Cerebellar nuclear complex (tissue), 1 donor: ENCODE measurements at places on chromosomes 13 and 19.

DNA sequence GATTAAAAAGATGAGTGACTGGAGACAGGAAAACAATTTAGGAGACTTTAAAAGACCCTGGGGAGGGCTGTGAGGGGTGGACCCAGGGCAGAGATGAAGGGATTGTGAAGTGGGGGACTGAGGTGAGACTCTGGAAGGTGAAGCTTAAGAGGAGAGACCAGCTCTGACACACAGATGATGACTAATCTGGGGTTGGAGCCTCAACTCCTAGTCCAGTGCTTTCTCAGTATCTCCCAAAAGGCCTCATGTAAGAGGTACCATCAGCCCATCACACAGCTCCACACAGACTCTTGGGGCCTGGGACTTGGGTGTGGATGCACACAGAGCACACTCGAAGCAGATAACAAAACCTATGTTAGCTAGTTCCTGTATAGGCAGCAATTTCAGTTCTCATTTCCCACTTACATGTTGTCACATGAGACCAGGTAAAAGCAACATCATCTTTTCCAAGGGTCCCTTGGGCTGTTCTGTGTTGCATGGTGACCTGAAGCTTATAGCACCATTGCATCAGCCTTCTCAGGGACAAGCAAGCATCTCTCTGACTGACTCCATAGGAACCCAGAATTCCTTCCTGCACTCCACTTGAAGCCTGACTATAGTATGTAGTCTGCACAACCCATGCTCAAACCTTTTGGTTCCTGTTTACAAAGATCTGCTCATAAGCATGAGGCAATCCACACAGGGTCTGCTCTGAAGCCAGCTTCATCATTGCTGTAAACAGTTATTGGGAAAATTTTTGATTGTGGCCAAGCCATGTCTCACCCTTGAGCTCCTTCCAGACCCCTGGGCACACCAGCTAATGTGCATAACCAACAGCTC is 88.6 kb upstream of the MYCBP2 start:
- no peak for DNase-seq

DNA sequence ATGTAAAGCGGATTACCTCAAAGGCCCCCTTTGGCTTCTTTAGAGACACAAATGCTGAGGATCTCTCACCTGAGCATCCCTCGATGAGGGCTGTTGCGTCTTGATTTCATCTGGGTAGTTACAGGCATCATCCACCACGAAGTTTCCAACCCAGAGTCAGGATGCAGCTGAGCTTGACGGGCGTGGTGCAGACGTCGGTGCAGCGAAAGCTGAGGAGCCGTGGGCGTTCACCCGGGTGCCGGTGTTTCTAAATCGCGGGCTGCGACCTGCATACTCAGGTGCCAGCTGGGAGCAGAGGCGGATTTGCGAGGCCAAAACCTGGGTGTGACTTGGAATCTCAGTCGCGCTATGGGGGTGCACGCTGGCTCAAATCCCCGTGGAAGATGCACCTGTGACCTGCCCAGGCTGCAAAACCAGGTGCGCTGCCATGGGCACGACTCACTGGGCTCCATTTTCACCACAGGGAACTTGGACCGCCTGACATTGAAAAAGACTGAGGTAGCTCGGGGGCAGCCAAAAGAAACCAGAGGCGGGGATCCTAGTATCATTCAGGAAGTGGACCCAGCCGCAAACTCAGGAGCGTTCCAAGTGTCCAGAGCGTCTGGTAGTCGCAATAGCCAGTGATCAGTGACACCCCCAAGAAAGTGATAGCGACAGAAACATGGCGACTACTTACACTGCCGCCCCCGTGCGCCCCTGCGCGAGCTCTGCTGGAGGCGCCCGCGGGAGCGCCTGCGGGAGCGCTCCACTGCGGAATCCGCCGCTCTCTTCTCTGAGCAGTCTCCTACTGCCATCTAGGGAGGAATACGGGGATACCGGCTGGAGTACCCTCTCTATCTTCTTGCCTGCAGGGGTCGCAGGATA is 36.4 kb upstream of the IGFL4 start:
- DNase-seq = no peak

- no peak for DNase-seq
These were observed 35.9 kb upstream of the MAB21L1 start for GRCh38 chr13:35512271-35512920.

DNA sequence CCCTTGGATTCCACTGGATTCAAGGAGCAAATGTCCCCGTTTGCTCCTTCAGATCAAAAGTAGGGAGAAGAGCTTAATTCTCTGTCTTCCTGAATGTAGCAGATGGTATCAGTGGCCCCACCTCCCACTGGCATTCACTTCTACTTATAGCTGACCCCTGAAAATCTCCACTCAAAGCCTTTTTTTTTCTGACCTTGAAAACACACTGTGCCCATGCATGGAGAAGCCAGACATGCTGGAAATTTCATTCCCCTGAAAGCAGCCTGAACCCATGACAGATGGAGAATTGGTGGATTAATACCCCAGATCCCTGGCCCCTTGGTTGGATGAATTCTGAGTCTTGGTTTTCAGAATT is 76.6 kb upstream of the UBAC2 start:
- DNase-seq = no peak

DNA sequence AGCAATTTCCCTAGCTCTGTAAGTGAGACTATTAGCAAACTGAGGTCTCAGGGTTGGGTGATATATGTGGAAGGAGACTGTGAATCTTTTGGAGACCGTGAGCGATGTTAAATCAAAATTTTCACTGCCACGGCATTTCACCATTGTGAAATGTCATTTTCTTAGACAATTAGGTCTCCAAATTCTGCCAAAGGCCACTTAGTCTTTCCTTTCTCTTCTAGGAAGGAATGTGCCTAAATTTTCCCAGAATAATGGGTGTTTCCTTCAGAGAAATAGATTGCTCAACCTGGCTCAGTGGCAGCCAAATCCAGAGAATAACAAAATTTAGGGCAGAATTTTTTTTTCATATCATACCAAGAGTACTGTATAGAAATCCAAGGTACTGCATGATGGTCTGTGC is 64.5 kb upstream of the SCEL start:
- DNase-seq = no peak

DNA sequence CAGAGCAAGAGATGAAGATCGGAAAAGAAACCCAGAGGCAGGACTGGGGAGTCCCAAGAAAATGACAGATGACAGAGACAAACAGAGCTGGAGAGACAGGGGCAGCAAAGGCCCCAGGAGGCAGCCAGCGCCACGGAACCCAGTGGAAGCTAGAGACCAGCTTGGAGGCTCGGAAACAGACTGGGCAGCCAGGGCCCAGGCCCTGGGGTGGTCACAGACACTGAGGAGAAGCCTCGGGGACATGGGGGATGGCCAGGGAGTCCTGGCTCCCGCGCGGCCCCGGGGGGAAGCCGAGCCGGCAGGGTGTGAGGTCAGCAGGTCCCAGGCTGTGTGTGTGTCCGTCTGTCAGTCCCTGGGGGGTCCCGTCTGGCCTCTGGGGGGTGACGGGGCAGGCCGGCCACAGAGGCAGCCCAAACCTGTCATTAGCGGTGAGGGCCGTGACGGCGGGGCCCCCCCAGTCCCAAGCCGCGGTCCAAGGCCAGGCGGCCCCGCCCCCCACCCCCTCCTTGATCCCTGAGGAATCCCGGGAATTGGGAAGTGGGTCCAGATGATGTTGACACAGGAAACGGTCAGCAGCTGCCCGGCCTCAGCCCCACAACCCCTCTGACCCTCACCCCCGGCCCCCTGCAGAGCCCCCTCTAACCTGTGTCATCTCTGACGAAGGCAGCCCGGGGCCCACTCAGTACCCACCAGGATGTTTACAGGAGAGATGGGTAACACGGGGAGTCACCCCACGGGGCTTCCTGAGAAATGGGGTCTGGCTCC is 2.5 kb upstream of the TMEM190 start:
- DNase-seq = no peak

- no peak for DNase-seq
These were observed 175.7 kb upstream of the UBL3 start for GRCh38 chr13:30026093-30026492.

DNA sequence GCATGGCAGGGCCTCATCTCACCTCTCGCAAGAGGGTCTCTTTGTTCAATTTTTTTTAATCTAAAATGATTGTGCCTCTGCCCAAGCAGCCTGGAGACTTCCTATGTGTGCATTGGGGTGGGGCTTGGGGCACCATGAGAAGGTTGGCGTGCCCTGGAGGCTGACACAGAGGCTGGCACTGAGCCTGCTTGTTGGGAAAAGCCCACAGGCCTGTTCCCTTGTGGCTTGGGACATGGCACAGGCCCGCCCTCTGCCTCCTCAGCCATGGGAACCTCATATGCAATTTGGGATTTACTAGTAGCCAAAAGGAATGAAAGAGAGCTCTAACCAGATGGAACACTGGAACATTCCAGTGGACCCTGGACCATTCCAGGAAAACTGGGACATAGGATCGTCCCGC is 8.0 kb downstream of the FXYD3 start:
- no peak for DNase-seq

GRCh38 chr19:41994994-41995958 is 1.2 kb upstream of the ATP1A3 start:
- DNase-seq = no peak

DNA sequence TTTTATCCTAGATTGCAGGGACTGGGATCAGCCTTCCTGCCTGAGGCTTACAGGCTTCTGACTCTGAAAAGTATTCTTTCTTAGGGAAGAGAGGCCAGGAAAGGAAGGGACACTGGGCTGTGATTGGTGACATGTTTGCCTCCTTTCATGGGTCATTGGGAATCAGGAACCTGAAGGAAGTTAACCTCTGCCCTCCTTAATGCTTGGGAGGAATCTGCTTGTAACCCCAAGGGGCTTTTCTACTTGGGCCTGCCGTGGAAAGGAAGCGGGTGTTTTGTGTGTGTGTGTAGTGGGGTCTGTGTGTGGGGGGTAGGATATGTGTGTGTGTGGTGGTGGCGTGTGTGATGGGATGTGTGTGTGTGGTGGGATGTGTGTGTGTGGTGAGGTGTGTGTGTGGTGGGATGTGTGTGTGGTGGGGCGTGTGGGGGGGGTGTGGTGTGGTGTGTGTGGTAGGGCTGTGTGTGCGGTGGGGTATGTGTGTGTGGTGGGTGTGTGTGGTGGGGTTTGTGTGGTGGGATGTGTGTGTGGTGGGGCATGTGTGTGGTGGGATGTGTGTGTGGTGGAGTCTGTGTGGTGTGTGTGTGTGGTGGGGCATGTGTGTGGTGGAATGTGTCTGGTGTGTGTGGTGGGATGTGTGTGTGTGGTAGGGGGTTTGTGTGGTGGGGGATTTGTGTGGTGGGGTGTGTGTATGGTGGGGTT is 41.3 kb upstream of the NPAS1 start:
- no peak for DNase-seq

DNA sequence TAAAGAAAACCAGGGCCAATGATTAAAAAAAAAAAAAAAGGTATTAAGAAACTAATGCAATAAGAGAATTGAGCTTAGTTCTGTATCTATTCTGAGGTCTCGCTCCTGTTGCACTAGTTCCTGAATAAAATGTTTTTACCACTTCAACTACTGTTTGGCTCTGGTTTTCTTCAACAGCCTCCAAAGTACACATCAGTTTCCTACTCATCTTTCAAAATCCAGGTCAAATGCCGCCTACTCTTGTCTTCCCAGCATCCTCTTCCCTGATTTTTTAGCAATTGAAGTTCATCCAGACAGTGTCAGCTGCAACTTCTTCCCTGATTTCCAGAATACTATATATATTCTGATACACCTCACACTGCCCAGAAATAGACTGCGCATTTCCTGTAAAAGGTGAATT is 1.4 kb upstream of the RCBTB1 start:
- no peak for DNase-seq

DNA sequence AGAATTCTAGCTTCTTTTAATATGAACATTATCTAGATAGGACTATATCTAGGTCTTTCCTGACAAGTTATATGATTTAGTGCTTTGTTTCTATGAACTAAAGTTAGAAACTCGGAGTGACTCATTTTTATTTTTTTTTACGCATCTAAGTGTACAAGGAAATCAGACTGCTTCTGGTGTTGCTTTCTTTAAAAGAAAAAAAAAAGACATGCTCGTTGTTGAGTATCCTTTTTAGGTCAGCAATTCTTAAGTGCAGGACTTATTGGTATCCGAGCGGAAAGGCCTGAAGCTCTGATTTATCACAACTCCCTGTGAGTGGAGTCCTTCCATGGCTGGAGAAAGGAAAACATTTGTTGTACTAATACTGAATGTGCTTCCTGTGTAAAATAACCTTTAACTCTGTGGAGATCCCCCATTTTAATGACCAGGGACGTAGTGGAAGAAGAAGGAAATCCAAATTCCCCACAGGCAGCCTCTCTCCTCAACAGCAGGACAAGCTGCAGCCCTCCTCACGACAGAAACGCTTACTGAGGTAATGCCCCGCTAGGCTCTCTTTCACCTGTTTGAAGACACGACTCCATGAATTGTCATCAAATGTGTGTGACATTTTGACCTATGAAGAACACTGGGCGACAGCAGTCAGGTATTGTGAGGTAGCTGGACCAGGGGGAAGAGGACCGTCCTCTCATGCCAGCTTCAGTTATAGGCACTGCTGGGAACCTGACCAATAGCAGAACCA is 17.9 kb upstream of the POMP start:
- no peak for DNase-seq

GRCh38 chr13:99361197-99361596 is 54.0 kb upstream of the GPR183 start:
- DNase-seq = no peak

GRCh38 chr13:51727634-51728274 is 76.2 kb downstream of the DHRS12 start:
- DNase-seq = no peak

GRCh38 chr13:72983085-72983768 is 75.6 kb upstream of the KLF5 start:
- DNase-seq = no peak

GRCh38 chr19:48171710-48172109 is 1.2 kb downstream of the ZSWIM9 start:
- no peak for DNase-seq

DNA sequence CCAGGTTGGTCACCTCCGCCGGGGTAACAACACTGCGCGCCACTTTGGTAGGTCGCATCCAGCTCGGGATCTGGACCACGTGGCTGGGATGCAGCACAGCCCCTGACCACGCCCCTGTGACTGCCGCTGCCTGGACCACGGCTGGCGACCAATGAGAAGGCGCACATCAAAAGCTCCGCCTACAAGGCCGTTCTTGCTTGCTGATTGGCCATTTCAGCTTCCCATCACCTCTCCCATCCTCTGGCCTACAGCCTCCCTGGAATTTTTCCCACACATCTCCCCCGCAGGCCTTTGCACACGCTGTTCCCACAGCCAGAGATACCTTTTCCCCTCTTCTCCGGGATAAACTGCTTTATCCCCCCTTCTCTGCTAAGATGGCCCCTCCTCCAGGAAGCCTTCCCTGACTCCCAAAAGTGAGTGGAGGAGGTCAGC is 12.5 kb upstream of the MAP1S start:
- peak; percentile 40 for DNase-seq

DNA sequence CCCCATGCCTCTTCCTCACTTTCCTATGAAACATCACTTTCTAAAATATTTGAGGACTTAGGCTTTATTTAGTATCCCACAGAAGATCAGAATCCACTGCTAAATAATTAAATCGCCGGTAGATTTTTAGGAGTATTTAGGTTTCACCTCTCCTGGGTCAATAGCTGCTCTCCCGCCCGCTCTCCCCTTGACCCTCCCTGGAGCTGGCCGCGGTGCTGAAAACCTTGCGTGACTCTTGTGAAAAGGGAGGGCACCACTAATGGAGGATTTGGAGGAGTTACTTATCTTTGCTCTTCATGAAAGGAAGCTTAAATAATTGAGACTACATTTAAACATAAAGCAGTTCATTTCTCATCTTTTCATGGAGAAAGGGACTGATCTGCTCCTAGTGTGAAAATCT is 14.1 kb downstream of the POU4F1 start:
- no peak for DNase-seq
